ENCODE measurements at places on chromosomes 2 and 18.

DNA sequence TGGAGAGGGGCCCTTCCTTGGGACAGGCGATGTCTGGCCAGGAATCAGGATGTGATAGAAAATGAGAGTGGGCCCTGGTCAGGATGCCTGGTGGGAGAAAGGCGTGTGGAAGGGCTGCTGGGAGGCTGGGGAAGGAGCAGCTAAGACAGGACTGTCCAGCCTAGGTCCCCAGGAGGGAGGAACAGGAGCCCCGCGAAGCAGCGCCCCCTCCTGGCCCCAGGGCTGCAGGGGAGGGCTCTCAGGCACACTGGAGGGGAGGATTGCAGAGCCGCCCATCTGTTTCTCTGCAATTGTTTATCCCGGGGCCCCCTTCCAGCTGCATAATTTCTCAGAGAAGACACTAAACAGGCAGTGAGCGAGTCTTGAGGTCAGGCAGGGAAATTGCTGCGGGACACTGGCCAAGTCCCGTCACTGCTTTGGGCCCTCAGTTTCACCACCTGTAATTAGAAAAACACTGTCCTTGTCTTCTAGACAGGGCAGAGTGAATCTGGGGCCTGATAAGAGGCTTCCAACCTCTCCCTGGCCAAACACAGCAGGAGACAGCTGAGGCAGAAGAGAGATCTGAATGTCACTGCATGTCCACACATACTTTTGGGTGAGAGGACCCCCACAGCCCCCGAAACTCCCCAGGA lies 3.9 kb upstream of the NPPC start:
- peak; percentile 18 for DNase-seq

GRCh38 chr18:76963936-76964335 lies 141.6 kb downstream of the ZNF236 start:
- DNase-seq: no peak

- DNase-seq: no peak
These were observed 218.1 kb downstream of the HNMT start for GRCh38 chr2:138182250-138182936.

- no peak for DNase-seq
These were observed 3.2 kb downstream of the ELMOD3 start for GRCh38 chr2:85357736-85358135.

DNA sequence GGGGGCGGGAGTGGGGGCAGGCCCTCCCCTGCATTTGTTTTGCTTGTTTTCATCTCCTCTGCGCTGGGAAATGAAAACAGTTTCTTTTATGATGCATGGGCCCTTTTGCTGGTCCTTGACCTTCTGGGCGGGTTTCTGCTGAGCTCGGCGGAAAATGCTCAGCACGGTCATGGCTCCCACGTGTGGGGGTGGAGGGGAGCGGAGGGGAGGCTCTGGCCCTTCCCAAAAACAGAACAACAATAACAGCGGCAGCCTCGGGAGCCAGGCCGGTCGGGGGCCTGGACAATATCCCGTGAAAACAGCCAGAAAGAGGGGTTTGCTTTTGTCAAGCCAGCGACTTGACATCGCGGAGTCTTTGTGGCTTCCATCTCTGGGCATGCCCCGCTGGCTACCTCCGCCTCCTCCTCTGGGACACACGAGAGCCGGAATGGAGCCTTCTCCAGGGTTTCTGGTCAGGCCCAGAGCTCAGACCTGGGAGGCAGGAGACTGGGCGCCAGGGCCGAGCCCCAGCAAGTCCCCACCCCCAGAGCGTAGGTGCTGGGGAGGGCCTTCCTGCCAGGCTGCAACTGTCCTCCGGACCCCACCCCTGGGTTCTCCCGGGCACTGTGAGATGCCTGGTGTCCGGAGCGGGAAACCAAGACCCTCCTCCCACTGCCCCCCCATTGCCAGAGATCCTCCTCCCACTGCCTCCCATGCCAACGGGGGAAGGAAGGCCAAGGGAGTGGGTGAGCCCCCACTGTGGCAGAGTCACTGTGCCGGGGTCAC lies 35.9 kb upstream of the SNED1 start:
- peak; percentile 5 for DNase-seq

- no peak for DNase-seq
These were observed 46.4 kb downstream of the TEX51 start for GRCh38 chr2:126945118-126945517.

- no peak for DNase-seq
These were observed 1.9 kb upstream of the SLC1A4 start for GRCh38 chr2:64987001-64987955.

Measured in small intestine (tissue), 16 donors.